ENCODE measurements at places on chromosomes 16 and 17. TPM values are rescaled to one million over a fixed set of nuclear protein-coding genes. Genes with fewer than 3 reads are reported as not detected.

DNA sequence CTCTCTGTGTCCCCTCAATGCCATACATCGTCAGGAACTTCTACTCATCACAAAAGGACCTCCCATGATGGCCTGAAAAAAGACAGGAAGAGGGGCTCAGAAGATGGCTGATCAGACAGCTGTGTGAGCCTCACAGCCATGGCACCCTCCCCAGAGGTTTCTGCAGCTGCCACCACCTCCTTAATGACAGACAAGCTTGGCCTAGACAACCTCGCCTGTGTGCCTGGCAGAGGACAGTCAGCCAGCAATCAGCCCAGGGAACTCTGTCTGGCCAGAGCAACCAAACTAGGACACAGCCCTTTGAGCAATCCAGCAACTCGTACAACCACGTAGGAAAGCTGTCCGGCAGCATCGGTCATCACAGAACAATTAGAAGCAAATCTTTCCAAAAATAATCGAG lies 54.2 kb upstream of the MED9 start:
- peaks cover 11% of the 10 kb centered on the region for H3K27me3 ChIP-seq
- H3K4me1 ChIP-seq = peaks cover 12% of the 10 kb centered on the region
- H3K4me3 ChIP-seq = no peak overlapping the region
- no peak overlapping the region for H3K27ac ChIP-seq
- no peak for DNase-seq

DNA sequence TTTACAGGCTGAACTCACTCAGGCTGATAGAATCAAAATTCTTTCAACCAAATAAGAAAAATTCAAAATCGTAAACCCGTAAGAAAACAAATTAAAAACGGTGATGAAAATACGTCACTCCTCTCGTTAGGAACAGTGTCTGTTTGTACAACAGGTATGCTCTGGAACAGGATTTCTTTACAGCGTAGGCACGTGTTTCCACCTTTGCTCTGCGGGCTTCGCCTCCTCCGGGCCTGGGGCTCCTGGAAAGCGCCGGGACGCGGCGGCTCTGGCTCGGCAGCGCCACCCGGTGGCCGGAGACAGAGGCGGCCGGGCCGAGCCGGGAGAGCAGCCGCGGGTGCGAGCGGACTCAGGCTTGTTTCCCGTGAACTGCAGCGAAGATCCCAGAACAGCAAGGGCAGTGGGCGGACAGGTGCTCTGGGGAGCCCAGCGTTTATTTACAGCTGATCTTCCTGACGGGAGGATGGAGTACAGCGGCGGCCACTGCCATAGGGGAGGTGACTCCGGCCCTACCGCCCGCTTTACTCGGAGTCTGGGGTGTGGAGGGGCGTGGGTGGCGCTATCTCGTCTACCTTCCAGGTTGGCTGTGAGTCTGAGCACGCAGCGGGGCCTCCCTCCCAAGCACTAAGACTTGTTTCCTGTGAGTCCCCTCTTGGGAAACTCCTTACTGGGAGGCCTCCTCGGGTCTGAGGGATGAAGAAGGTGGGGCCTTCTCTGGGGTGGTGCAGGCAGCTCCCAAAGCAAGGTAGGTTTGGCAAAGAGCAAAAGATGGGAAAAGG lies 40.5 kb upstream of the ATP2A3 start:
- H3K4me1 ChIP-seq = peaks cover 15% of the 10 kb centered on the region
- H3K36me3 ChIP-seq = no peaks in the 10 kb centered on the region
- H3K4me3 ChIP-seq = no peak overlapping the region

SLC25A39 gene
- total RNA-seq = 104 TPM

COX6A2 gene
- total RNA-seq = not detected

CPHXL2 gene
- total RNA-seq = not detected

LASP1 gene
- 66.6 TPM for total RNA-seq
